Caudate nucleus (tissue), 63 donors: ENCODE measurements at places on chromosomes 11 and 22.

- DNase-seq = peak; percentile 25
These were observed 9.4 kb upstream of the SAMM50 start for GRCh38 chr22:43945632-43946383.

DNA sequence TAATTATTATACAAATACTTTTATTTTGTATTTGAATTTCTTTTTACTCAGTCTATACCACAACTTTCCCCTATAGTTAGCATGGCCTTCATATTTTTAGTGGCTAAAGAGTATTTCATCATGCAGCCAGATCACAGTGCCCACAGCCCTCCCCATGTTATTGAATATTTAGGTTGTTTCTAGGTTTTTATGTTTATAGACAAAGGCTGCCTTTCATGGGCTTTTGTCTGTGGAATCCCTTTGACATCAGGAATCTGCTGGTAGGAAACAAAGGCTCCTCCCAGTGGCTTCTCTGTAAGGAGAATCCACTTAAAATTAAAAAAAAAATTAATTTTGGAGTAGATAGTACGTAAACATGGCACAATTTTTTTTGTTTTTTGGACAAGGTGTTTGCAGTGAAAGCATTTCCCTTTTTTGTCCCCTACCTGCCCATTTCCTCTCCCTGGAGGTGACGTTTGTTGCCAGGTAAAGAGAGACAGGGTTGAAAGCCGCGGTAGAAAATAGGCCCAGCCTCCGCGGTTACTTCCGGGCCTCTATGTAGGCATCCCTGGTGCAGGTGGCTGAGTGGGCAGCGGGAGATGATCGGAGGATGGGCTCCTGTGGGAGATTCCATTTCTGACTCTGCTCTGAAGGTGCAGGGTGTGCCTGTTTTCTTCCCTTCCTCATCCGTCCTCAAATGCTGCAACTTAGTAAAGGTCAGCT lies 82.2 kb upstream of the OR4B1 start:
- DNase-seq = no peak

DNA sequence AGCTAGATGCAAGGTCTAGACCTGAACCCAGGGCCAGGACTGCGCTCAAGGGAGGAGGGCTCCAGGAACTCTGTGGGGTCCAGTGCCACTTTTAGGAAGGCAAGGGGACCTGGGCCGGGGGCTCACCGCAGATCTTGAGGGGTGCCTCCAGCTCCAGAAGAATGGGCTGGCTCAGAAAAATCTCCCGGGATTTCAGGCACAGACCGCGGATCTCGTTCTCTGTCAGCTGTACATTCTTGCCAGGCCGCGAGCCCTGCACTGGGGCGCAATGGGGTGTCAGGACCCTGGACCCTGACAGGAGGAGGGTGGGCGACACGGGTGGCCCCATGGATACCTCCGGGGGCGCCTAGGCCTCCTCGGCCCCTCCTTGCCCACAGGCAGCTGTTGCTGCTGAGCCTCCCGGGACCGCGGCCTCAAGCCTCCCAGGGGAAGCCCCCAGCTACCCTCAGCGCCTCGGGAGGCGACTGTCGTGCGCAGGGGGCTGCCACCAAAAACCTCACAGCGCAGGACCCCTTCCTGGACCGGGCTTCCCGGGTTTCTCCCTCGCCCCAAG lies 640 bp downstream of the PPP1CA start:
- no peak for DNase-seq

GRCh38 chr11:72702577-72703241 lies 28.5 kb upstream of the PDE2A start:
- no peak for DNase-seq

- DNase-seq = no peak
These were observed 28.1 kb downstream of the INTS4 start for GRCh38 chr11:77966338-77966737.

- DNase-seq = no peak
These were observed 87.3 kb upstream of the MYO18B start for GRCh38 chr22:25654676-25655075.

DNA sequence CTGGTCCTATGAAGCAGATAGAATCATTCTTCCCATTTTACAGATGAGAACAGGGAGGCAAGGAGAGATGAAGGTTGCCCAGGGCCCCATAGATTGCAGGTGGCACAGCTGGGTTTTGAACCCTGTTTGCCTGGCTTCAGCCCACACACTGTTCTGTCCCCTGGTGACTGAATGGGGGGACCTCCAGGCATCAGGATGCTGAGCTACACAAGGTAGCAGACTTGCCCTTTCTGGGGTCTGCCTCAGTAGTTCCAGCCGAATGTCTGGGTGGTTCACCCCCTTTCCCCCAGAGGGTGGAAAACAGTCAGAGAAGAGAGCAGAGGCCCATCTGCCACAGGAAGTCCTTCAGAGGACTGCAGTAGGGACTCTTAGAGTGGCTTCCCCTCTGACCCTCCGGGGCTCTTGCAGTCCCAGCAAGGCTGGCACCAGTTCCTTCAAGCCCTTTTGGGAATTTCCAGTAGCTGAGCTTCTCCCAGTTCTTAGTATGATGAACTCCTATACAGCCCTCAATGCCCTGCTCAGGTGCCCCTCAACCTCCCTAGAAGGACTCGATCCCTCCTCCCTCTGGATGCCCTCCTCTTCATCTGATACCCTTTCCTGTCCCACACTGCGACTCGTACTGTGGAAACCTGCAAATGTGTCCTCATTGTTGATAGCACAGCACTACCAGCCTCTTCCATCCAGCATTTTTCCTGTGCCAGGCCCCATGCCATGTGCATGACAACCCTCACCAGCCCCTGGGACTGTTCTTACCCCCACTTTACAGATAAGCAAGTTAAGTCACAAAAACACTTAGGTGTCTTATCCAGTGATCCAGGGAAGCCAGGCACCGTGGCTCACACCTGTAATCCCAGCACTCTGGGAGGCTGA lies 82.8 kb downstream of the IGLL1 start:
- no peak for DNase-seq

GRCh38 chr11:101299210-101299609 lies 169.6 kb upstream of the PGR start:
- no peak for DNase-seq

- DNase-seq = no peak
These were observed 43.2 kb upstream of the CLMP start for GRCh38 chr11:123238297-123238696.

DNA sequence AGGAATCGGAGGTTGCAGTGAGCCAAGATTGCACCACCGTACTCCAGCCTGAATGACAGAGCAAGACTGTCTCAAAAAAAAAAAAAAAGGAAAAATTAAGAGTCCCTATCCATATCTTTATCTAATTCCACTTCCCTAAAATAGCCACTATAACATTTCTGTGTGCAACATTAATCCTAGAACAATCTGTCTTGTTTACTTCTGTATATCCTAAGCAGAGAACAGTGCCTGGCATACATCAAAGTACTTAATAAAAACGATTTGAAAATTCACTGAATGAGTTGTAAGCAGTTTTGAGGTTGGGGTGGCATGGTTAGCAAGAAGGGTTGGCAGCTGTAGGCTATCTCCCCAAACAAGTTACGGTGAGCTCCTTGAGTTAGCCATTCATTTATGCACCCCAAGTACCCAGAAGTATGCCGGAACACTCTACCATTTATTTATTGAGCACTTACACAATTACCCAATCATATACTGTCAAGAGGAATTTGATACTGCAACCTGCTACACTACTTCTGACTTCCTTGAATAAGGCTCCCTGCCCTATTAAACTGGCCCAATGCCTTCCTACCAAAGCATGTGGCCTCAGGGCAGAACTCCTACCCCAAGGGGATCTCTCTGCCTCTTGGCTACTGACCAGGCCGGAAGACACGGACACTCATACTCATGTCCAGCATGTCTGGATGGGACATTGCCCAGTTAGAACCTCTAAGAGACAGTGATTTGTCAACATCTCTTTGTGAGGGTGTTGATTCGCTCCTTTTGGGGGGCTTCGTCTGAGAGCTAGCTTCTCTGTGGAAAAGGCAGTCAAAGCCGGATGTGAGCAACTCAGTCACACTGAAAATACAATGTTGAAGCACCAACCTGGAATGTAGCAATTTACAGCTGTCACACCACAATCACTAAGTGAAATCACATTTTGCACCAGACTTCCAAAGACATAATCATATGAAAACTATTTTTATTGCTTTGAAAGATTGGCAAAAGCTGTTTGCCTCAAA lies 16.3 kb upstream of the TMEM41B start:
- no peak for DNase-seq

DNA sequence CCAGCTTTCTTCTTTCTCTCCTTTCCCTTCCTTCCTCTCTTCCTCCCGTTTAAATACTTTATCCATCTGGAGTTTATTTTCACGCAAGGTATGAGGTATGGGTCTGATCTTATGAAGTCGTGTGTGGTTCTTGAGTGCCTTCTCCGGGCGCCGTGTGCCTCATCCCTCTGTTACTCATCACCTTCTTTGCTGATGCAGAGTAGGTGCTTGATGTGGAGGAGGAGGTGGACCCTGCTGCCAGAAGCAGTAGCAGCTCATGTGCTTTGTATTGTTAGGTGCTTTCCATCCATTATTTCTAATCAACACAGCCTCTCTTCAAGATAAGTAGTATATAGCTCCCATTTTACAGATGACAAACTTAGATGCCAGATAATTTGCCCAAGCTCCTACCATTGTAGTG lies 47.0 kb downstream of the TNRC6B start:
- no peak for DNase-seq

DNA sequence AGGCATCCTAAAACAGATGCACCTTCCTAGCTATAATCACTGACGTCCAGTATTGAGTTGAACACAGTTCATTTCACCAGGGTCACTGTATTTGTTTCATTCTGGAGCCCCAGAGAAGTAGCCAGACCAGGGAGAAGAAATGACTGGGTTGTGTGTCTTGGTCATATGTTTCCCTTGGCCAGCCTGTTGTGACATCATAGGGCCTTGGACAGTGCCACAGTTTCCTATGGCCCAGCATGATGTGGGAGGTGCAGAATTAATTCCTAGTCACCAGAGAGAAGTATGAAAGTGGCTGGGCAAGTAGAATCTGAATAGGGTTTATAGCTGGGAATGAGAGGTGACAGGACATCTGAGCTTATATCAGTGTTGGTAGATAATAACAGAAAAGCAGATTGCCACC lies 84.0 kb upstream of the ZBED5 start:
- DNase-seq = no peak

DNA sequence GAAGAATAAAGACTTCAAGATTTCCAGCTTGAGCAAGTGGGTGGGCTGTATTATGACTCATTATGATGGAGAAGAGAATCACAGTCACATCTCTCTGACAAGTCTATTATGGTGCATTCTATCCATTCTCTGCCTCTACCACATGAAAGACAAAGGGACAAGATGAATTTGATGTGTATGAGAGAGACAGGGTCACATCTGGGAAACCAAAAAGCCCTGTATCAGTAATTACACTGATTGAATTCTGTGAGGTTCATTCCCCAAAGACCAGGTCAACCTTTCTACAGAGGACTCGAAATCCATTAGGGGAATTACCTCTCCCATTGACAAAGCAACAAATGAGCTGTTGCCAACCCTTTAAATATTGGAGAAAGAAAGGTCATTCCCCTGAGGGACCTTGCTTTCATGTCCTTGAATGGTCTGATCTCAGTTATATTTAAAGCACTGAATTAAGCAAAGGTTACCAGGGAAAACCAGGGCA lies 109.6 kb downstream of the USP35 start:
- no peak for DNase-seq

DNA sequence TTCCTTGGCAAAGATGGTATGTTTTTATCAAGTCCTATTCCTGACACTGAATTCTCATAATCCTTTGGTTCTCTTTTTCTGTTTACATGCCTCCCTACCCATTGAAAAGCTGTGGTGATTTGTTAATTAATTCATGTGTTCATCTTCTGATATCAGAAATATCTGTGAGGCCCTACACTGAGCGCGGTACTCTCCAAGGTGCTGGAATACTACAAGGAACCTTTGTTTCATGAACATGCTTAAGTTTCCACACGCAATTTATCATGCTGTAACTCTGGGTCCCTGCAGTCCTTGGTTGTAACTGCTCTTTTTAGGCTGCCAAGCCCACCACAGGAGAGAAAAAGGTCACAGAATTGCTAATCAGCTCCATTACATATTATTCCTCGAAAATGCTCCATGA lies 331.8 kb downstream of the FAT3 start:
- no peak for DNase-seq

- no peak for DNase-seq
These were observed 183.7 kb downstream of the BRD1 start for GRCh38 chr22:49643998-49644397.

DNA sequence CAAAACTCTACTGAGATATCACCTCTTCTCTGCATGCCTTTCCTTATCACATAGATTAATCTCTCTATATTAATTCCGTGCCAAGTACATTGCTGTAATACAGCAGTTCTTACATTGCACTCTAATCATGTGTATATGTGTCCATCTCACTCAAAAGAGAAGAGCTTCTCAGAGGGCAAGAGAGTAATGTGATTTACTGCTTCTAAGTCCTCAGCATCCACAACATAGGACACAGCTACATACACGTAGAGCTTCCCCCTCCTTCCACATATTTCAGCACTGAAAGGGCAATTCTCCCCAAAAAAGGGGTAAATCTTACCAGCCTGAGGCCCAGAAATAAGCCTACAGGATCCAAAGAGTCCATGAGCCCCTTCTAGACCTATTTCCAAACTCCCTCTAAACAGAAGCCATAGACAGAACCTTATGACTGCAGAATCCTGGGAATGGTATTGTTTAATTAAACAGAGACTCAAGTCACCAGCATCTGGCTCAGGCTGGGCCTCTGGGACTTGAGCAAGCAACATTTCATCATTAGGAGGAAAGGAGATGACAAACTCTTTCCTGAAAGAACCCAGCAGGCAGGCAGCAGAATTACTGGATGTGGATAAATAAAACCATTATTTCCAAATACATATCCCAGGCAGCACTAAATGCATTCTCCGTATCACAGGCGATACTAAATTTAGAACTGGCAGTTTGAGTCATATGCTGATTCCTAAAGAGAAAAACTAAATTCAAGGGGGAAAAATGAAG lies 87.2 kb downstream of the KCNC1 start:
- DNase-seq = no peak

GRCh38 chr11:1918436-1919315 lies 827 bp upstream of the TNNT3 start:
- no peak for DNase-seq

GRCh38 chr11:31422703-31423102 lies 53.0 kb downstream of the DNAJC24 start:
- DNase-seq = no peak

DNA sequence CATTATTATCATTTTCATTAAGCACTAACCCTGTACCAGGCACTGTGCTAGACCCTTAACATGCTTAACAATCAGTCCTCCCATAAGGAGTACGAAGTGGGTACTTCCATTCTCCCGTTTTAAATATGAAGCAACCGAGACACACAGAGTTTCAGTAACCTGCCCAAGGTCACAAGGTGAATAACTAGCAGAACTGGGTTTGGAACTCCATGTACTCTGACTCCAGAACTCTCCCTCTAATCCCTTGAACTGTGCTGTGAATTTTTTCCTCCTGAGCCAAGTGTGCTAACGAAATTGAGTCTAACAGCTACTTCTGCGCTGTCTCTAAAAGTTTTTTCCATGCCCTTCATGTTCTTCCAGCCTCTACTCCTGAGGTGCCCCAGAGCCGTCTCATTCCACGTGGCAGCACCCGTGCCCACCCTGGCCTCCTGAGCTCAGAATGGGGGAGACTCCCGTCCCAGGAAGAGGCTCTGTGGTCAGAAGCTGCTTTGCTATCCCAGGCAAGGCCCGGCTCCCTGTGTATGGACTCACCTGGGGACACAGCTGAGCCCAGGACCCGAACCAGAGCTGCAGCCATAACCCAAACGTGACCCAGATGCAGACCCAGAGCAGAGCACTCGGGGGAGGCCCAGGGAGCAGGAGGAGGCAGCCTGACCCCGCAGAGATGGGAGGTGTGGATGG lies 8.6 kb upstream of the TRIM29 start:
- DNase-seq = no peak

- DNase-seq = peak; percentile 24
These were observed 66.4 kb downstream of the SGSM3 start for GRCh38 chr22:40436505-40437431.
